ENCODE measurements at places on chromosomes 4 and X.
A peak's percentile ranks its signal among the peaks of the same experiment; 100 is the strongest.

DNA sequence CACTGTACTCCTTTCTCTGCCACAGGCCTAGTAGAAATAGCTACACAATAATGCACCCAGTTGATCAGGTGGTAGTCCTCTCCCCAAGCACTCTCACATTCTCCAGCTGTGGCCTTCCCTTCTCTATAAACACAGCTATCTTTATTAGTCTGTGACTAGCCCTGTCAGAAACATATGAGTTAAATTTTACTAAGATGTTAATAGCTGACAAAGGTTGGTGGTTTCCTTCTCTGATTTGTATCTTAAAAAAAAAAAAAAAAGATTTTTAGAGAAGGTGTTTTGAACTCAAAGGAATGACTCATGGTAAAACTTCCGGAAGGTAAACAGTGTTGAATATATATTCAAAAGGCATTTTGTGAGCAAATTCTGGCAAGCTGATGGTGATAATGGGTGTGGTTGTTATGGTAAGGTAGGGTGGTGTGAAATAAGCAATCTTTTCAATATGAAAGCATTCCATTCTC is 327.4 kb downstream of the PPP3CA start:
- DNase-seq, result peak; percentile 15

GRCh38 chr4:67134616-67135015 is 410.7 kb downstream of the CENPC start:
- DNase-seq, result no peak

DNA sequence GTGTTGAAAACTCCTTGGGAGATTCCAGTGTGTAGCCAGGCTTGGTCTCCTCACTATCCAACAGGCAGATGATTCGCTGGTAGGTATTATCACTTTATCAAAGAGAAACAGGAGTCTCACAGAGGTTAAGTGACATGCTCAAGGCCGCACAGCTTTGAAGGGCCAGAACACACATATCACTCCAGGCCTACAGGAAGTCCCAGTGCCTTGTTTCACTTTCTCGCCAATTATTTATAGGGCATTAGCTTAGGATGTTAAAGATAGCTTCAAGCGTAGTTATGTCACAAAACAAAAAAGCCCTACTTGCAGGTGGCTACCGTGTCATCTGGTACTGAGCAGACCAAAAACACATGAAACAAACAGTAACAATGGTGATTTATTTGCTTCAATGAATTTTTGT is 13.2 kb downstream of the ATP8A1 start:
- DNase-seq, result no peak

DNA sequence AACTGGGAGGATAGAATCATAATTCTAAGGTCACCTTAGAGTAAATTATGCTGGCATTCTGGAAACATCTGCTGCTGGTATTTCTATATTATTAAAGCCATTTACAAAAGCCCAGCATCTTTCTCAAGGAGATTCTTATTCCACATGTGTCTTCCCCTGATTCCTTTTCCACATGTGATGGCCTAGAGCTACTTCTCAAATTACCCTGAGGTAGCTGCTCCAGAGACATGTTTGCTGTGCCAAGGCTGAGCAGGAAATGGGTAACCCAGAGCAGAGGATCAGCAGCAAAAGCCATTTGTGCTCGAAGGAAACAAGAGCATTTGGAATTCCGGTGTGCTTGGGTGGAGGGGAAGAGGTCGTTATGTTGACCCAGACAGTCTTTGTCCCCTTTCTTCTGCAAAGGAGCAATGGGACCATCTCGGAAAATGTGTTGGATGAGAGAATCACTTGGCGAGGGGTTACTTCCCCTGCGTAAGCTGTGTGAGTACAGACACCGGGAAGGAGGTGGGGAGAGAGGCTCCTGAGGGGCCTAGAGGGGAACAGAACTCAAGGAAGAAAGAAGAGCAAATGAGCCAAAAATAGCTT is 24.6 kb downstream of the TSC22D3 start:
- no peak for DNase-seq

GRCh38 chr4:14977830-14978229 is 24.5 kb upstream of the CPEB2 start:
- DNase-seq, result no peak

GRCh38 chrX:96449191-96449590 is 235.5 kb upstream of the DIAPH2 start:
- DNase-seq, result no peak

DNA sequence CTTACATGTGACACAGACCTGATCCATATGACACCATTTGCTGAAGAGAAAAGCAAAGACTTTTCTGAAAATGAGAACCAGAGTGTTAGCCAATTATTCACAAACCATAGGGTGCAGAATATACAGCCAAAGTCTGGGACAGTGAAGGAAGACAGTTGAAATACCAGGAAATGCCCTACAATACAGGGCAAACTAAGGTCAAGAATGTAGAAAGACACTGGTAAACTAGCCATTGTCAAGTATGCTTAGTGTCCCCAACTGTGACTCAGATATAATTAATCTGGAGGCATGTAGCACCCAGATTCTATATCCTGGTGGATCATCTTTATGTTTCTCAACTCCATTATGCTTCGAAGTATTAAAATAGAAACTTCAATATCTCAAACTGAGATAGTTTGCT is 200.9 kb upstream of the FSTL5 start:
- DNase-seq, result no peak

DNA sequence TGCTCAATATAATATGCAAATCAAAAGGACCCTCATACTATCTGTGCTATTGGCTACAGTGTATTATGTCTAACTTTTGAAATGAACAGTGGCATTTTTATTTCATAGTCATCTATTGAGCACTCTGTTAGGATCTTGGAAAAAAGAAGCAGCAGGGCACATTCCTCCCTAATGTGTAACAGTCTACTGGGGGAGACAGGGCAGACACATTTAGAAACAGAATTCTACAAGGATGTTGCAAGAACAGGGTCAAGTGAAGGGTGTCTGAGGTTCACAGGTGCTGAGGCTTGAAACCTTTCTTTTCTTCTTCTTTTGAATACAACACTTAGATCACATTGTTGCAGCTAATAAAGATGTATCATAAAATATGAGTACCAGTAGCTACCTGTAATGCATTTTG is 129.7 kb upstream of the SLC4A4 start:
- DNase-seq, result no peak

GRCh38 chr4:174593701-174594100 is 71.4 kb upstream of the HPGD start:
- no peak for DNase-seq

- DNase-seq, result no peak
These were observed 94.4 kb upstream of the TTC29 start for GRCh38 chr4:147039976-147040575.

DNA sequence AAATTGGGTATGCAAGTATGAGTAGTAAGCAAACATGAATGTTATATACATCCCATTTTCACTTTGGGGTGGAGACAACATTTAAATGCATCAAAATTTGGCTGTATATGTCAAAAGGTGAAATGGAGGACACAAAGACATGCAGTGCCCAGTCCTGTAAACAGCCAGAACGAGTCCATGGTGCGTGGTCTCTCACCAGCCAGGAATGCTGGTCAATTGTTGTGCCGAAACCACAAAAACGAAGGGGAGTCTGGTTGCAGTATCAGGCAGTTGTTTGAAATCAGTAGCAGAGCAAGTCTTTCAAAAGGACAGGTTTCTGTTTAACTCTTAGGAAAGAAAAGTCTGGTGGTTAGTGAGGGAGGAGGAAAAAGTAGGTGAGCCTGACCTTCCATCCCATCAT is 22.3 kb upstream of the RNF150 start:
- DNase-seq, result no peak

GRCh38 chr4:115272185-115272584 is 158.8 kb upstream of the NDST4 start:
- DNase-seq, result no peak

DNA sequence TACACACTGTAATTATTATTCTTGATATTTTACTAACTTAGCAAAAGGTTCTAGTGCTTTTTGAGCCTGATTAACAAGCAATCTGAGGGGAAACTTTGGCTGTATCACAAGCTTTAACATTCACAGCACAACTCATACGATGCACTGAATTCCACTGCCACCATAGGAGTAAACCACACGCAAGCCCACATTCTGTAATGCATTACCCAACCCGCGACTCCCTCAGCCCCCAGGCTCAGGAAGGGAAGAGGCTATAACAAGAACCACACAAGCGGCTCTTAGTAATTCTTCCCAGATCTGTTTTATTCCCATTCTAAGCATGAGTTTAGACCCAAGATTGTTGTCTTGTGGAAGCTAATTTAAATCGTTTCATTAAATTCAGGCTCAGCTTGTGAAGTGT is 138.5 kb upstream of the TBL1X start:
- no peak for DNase-seq

DNA sequence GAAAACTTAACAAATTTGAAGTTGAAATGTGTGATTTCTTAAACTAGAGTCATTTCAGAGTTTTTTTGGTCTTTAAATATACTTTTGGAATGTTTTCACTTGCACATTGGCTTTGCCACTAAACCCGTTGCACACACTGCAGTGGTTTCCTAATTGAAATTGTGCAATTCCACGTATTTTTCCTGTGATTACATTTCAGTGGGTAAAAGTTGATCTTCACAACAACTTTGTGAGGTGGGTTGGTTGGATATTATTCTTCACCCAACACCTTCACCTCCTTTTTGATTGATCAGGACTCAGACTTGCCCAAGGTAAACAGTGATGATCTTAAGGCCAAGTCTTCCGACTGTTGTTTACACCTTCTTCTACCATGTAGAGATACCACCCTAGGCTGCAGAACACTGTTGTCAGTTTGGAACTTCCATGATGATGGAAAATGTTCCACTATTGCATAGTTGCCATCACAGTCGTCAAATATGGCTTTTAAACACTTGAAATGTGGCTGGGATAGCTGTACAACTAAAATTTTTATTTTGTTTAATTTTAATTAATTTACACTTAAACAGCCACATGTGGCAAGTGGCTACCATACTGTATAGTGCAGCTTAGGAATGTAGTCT is 13.7 kb downstream of the SEPTIN11 start:
- DNase-seq, result no peak

- DNase-seq, result no peak
These were observed 115.6 kb upstream of the NALF2 start for GRCh38 chrX:69388526-69388925.

GRCh38 chr4:38023347-38024205 is 63.4 kb downstream of the PTTG2 start:
- DNase-seq, result no peak

GRCh38 chr4:4758681-4759080 is 100.8 kb upstream of the MSX1 start:
- no peak for DNase-seq

- DNase-seq, result no peak
These were observed 248.9 kb upstream of the UGT8 start for GRCh38 chr4:114349543-114350175.

DNA sequence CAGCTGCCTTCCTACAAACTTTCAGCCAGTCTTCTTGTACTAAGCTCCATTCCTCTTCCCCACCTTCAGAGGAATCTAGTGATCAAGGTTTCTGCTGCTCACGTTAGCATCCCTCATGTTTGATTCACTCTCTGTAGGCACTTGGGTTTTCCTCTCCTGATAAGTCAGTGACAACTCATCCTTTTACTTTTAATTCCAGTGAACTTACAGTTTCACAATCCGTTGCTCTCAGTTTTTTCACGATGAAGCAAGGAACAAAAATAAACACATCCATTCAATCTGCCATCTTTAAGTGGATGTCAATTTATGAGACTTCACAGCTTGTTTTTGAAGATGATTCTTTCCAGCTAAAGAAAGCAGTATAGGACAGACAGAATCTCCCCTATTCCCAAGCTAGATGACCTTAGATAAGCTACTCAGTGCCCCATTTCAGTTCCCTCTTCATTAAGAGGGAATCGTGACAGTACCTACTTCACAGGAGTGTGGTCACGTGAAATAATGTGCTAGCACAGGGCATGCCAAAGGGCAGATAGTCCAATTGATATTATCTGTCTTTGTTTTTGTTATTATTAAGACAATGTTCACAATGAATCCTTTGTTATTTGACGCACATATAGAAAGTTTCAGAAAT is 234.3 kb downstream of the PALLD start:
- no peak for DNase-seq

DNA sequence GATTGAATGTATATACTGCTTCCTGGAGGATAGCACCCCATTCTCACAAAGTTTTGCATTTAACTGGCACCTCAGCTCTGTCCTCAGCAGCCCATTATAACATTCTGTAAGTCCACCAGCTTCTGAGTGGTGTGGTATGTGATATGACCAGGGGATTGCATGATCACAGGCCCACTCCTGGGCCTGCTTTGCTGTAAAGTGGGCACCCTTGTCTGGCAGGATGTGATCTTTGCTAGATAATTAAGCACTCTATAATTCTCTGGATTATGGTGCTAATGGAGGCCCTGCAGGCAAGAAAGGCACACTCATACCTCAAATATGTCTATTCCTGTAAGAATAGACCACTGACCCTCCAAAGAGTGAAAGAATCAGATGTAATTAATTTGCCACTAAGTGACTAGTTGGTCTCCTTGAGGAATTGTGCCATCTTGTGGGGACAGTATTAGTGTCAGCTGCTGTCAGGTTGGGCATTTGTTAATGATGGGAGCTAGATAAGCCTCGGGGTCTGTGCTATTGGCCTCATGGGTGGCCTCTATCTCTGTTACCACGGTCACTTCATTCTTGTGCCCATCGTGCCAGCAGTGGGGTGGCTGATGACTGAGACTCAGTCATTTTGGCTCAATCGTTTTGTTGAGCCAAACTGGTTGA is 2.2 kb upstream of the CFI start:
- DNase-seq, result no peak

- DNase-seq, result no peak
These were observed 32.1 kb downstream of the MTTP start for GRCh38 chr4:99606716-99607115.

DNA sequence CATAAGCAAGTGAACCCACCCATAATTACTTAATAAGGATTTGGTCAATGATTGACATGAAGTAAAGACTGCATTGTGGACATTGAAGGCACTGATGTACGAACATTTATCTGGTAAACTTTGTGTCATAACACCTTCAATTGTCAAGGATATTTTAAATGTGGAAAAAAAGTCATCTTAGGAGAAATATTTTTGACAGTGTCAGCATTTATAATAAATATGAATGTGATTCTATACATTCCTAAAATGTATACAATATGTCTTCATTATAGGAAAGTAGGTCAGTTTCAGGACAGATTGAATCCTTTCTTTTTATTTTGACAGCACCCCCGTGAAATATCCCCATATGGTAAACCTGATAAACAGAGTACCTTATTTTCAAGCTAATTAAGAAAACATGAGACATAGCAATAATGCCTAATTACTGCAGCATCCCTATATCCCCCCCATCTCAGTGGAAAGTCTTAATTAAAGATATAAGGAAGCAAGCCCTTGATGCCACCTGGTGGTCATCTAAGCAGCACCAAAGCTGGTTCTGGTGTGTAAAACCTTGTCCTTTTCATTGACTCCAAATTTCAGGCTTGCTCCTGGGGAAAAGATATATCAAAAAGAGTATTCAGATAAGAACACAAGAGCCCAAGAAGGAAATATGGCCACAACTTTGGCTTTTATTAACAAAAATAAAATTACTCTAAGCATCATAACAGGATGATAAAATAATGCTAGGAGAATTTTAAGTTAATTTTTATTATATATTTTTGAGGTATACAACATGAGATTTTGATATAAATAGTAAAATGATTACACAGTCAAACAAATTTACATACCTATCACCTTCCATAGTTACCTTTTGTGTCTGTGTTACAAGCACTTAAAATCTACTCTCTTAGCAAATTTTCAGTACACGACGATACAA is 379.7 kb downstream of the TLL1 start:
- no peak for DNase-seq

Data from stimulated activated naive CD8-positive, alpha-beta T cell treated with anti-CD3 and anti-CD28 coated beads, Interleukin-15, amount 100 ng/mL, for 72 hours (primary cell).